ENCODE measurements at places on chromosomes 12 and 14.

DNA sequence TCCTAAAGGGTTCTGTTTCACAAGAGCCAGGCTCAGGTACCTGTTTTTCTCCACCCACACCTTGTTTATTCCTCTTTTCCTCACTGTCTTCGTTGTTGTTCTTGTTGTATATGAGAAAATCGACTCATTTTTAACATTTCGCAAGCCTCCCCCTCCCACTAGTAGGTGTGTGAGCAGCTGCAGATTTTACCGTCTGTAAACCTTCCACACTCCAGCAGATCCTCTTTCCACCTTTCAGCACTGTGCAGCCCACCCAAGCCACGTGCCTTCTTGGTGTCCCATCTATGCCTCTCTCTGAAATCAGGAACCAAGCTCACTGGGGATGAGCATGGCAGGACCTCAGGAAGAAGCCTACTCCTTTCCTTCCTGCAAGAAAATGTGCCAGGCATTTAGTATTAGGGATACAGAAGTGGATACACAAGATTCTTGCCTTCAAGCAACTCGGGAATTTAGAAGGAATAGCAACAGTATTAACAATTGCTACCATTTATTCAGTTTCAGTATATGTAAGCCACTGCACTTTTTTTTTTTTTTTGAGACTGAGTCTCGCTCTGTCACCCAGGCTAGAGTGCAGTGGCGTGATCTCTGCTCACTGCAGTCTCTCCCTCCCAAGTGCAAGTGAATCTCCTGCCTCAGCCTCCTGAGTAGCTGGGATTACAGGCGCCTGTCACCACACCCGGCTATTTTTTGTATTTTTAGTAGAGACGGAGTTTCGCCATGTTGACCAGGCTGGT, 113.6 kb downstream of the CHST11 start:
- DNase-seq: no peak

DNA sequence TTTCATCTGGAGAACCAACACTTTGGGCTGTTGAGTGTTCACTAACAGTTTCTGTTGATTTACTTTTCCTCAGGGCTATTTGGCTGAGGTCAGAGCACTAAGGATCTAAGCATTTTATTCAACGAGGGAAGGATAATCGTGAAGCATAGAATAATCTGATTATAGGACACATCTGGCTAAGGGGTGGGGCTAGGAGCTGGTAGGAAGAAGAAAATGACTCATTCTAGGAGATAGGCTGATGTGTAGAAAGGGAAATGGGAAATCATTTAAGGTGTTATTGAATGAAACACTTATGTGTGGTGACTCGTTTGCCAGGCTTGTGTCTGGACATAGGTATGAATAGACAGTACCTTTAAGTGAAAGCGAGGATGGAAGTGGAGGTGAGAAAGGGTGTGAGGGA, 167.2 kb downstream of the ETNK1 start:
- no peak for DNase-seq

DNA sequence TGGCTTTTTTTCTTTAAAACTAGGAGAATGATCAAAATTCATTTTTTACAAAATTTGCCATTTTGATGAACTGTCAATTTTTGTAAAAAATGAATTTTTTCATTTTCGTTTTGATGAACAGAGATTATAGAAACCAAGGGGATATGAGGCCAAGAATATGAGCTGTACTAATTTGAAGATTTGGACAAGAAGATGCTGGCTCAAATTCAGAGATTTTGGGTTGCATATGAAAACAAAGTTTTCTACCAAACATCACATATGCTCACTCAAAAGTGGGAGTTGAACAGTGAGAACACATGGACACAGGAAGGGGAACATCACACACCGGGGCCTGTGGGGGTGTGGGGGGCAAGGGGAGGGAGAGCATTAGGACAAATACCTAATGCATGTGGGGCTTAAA, 230.7 kb downstream of the SNAPC1 start:
- DNase-seq: no peak

GRCh38 chr14:28999656-29000055, 233.1 kb downstream of the FOXG1 start:
- no peak for DNase-seq

Data from GM12864 (cell line).